ENCODE measurements at places on chromosomes 2 and 18.

- DNase-seq, result no peak
Measured at GRCh38 chr18:48481092-48481491, 57.7 kb upstream of the CTIF start.

- DNase-seq, result no peak
Measured at GRCh38 chr2:232265329-232265728, 113.2 kb upstream of the ALPP start.

DNA sequence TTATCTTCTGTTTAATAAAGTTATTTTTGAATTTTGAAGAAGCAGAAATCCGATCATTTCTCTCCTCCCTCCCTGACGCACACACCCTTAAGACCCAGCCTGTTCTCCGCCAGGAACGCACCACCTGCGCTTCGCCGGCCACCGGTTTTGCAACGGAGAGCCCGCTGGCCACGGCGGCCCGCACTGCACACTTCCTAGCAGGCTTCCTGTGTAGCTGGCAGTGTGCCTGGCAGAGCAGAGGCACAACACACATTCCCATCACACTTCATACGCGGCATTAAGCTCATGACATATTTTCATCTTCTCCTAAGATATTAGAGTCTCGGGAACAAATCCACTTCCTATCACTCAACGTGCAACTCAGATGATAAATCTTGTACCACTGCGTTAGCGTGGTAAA, 148.0 kb downstream of the HDAC4 start:
- no peak for DNase-seq

DNA sequence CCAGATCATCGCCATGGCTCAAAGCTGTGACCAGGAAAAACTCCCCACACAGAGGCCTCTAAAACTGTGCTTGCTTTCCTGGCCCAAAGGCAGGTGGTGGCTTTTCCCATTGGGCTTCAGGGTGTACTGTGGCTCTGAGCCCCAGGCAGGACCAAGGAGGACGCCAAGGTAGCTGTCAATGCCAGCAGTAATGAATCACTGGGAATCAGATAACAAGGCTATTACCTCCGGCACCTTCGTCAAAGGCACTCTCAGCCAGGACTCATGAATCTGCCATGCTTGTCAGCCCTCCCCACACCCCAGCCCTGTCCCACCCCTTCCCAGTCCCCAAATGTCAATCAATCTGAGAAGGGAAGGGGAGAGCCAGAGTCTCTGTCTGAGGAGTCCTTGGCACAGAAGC, 27.9 kb upstream of the EN1 start:
- DNase-seq, result no peak

DNA sequence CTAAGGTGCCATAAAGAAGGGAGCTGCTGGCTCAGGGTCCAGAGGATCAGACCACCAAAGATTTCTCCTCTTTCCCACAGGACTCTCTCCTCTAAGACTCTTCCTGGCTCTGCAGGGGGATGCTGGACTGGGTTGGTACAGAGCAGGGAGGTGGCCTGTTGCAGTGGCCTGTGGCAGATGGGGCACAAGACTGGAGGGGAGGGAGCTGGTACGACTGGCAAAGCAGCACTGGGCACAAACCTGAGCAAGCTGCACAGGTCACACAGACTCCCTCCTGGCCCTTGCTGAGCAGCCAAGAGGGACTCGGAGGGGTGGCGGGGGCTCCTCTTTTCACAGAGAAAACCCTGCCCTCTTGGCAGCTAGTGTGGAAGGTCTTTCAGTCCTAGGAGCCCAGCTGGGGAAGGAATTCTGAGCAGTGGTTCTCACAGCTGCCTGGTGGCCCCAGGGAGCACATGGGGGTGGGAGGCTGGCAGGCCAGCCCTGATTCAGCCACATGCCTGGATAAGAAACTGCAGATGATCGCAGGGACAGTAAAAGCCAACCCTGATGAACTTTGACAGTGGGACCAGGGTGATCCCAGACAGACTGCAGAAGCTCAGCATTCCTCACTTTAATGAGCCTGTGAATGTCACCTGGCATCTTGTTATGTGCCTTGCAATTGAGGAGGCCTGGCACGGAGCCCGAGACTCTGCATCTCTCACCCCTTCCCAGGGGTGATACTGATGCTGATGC, 32.5 kb upstream of the ACAA2 start:
- DNase-seq, result no peak

DNA sequence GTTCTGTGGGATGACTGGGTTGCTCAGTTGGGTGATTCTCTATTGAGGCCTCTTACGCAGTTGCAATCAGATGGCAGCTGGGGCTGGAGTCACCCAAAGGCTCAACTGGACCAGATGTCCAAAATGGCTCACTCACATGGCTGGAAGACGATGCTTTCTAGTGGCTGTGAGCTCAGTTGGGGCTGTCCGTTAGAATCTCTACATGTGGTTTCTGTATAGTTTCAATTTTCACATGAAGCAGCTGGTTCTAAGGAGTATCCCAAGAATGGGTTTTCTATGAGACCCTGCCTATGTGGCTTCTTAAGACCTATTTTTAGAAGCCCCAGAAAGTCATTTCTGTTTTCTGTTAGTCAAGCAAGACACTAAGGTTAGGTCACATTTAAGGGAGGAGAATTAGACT, 4.4 kb downstream of the XRCC5 start:
- DNase-seq, result no peak

DNA sequence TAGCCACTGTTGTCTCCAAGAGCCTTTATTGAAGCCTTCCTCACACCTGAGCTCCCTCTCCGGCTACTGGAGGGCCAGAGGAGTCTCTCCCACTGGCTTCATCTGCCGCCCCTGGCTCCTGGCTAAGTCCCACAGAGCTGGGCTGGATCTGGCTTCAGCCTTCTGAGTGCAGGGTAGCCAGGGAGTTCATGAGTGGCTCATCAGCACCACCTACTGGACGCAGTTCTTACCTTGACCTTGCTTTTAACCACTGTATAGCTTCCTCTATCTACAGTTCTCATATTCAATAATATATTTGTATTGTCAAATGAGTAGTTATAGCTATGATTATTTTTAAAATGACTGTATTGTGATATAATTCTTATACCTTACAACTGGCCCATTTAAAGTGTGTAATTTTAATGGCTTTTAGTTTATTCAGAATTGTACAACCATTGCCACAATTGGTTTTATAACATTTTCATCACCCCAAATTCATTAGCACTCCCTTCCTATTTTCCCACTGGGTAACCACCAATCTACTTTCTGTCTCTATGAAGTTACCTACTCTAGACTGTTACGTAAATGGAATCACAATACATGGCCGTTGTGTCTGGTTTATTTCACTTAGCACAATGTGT, 17.7 kb downstream of the CNDP1 start:
- DNase-seq, result peak; percentile 27

DNA sequence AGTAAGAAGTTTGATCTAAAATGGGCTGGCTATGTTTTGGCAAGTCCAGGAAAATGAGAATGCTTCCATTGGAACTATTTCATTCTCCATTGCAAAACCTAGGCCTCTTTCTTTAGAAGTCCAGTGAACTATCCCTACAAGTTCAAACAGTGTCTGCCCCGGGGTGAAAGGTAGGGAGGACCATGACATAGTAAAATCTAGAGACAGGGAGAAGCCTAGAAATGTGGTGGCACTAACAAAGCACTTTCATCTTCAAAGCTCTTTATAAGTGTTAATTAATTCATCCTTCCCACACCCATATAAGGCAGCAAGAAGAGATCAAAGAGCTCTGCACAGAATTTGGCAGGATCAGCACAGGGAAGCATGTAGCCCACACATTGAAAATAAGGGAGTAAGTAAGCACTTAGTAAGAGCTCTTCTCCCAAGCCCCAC, 214.5 kb downstream of the IRS1 start:
- no peak for DNase-seq

GRCh38 chr2:45104429-45104828, 95.2 kb upstream of the SIX2 start:
- no peak for DNase-seq

GRCh38 chr2:118580651-118581050, 266.8 kb downstream of the EN1 start:
- no peak for DNase-seq

GRCh38 chr2:172246649-172247048, 143.9 kb upstream of the DLX2 start:
- no peak for DNase-seq

- no peak for DNase-seq
Measured at GRCh38 chr2:172107690-172108586, 5.2 kb upstream of the DLX2 start.

DNA sequence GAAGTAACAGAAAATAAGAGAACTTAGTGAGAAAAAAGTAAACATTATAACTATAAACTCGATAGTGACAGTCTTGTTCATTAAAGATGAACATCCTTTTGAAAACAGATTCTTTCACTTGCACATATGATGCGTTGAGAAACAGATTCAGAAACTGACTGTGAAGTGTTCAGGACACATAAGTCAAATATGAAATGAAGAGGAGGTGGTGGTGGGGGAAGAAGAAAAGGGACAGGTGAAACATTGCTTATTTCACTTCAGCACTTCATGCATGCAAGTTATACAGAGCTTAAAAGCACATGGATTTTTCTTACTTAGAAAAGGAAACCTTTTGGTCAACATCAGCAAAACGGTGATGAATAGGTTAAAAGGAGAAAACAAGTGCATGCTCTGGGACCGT, 42.5 kb downstream of the STAT4 start:
- DNase-seq, result no peak

- no peak for DNase-seq
Measured at GRCh38 chr2:176934869-176935415, 277.7 kb upstream of the HNRNPA3 start.
